ENCODE measurements at places on chromosomes 6 and 20.

DNA sequence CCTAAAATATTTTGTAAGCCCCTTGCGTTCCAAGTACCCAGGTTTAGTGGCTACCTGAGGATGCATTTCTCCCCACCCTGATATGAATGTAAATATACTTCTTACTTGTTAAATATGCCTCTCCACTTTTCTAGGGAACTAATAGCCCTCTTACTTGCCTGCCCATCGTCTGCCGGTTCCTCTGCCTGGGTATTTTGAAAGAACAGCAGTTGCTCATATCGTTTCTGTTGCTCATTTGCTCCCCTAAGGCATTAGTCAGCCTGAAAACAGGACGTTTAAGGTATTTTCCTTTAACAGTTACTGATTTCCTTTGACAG, 141.3 kb upstream of the CARMIL1 start:
- no peak for DNase-seq

DNA sequence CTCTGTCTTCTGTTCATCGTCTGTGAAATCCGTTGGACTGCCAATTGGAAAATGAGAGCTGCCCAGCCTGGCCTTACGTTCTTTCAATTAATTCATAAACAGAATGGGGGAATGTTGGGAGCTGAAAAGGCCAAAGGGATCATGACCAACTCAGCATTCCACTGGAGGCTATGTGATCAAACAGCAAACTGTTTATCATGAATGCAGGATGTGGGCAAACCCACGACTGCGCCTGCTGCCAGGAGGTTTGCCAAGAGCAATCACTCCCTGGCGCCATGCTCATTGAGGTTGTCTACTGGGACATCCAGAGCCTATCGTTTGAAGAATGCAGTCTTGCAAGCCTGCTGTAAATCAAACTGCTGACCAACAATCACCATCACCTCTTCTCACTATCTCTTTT, 9.3 kb upstream of the FKBP1A start:
- DNase-seq = no peak

DNA sequence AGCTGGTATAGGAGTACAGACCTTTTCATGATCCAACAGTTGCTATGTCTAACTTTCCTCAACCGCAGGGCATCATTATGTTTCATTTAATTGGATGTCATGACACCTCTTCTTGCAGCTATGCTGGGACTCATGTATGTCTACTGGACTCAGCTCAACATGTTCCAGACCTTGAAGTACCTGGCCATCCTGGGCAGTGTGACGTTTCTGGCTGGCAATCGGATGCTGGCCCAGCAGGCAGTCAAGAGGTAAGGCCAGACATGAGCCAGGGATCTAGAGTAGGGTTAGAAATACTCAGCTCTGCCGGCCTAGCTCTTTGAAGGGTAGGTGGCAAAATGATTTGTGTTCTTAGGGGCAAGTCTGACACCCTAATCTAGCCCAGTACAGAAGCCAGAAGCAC, 25.2 kb downstream of the GHRH start:
- no peak for DNase-seq

DNA sequence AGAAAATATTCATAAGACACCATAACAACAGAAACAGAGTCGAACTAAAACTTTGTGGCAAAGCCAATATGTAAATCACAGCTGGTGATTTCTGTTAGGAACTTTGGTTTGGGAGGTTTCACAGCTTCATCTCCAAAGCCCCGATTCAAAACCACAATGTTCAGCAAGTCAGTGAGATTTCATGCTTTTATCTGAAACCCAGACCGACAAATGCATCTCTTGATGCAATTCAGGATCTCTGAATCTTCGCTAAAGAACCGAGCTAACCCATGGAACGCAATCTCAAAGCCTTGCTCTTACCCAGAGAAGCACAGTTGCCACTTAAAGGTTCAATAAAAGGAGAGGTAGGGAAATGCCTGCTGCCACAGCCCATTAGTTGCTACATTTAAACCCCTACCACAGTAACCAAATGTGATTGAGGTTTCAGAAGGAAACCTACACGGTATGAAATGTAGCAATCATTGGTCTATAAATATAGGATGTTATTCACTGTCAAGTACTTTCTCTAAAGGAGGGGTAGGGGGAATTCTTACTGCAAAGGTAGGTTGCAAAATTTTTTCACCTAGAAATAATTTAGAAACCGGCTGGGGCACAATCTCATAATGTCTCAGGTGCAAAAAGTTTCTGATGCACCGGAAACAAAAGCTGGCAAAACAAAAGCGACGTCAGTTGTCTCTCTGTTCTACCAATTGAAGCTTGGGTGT, 381.0 kb upstream of the ARID1B start:
- no peak for DNase-seq

GRCh38 chr6:152380993-152381898, 255.9 kb downstream of the SYNE1 start:
- DNase-seq = peak; percentile 54

GRCh38 chr20:19783966-19784401, 25.9 kb downstream of the RIN2 start:
- DNase-seq = no peak

DNA sequence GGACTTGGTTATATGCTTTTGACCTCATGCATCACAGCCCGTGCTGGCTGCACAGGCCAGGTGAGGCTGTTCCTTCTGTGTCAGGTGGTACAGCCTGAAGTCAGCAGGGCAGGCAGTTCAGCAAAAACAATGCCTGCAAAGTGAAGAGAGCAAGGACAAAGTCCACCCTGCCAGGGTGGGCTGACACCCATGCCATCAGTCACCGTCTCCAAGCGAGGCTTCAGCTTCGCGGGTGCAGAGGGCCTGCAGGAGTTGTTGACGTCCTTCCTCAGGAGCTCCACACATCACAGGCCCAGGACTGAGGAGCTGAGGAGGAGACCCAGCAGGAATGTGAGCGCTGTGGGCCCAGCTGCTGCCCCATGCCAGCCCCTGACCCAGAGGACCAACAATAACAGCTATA, 111.3 kb downstream of the SASH1 start:
- DNase-seq = no peak

DNA sequence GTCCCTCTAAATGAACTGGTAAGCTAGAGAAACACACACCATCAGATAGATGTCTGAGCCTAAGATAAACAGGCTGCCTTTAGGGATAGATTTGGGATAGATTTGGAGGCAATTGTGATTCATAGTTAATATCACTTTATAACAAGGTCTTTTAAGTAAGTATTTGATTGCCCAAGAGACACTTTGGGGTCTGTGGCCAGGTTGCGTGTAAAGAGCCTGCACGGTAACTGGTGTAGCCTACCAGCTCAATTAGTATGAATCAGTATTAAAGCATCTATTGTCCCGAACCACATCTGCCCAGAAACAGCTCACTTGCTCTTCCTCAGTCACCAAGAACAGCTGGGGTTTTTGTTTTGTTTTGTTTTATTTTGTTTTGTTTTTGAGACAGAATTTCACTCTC, 193.3 kb downstream of the SASH1 start:
- no peak for DNase-seq

GRCh38 chr6:118748311-118749062, 97.1 kb upstream of the CEP85L start:
- DNase-seq = peak; percentile 26

GRCh38 chr6:111724039-111724438, 118.4 kb upstream of the TRAF3IP2 start:
- no peak for DNase-seq

DNA sequence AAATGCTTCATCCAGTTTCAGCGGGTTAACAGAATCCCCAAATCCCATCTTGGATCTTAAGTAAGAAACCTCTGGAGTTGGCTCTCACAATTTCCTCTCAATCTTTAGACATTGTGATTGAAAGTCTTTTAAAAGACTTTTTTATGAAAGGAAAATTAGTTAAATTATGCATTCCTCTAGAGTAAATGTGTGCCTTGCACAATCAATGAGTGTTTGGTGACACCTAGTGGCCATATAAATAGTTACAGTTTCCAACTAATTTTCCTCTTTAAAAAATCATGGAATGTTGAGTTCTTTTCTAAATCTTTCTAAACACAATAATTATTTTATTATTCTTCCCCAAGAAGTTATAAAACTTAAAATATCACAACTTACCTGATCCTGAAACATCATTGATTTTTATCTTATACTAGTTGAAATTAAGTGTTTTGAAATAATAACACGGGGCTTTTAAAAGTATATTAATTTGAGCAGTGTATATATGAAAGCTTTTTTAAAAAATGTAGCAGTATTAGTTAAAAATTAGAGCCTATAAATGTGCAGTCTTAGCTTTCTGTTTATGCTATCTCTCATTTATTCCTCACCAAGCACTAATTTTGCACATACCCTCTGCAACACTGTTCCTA, 66.4 kb downstream of the PKHD1 start:
- DNase-seq = peak; percentile 42

Data from neural progenitor cell (in vitro differentiated cells).